ENCODE measurements at places on chromosomes 1 and 21.

DNA sequence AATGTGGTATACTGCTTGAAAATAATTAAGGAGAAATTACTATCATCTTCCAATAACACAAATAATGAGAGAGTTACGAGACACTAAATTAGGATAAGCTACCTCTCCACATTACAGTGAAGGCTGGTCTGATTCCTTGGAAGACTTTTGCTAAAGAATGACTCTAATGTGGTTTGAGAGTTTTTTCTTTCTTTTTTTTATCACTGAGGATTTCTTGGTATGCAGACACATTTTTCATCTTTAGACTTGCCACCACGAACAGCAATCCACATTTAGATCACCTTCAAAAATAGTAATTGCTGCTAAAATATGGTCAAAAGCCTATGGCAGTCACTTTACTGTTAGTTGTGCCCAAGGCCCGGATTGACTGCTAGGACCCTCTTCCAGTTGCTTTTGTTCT is 16.6 kb upstream of the TMEM35B start:
- DNase-seq, result no peak

- no peak for DNase-seq
Observed at GRCh38 chr1:108142773-108143394, 57.3 kb downstream of the SLC25A24 start.

DNA sequence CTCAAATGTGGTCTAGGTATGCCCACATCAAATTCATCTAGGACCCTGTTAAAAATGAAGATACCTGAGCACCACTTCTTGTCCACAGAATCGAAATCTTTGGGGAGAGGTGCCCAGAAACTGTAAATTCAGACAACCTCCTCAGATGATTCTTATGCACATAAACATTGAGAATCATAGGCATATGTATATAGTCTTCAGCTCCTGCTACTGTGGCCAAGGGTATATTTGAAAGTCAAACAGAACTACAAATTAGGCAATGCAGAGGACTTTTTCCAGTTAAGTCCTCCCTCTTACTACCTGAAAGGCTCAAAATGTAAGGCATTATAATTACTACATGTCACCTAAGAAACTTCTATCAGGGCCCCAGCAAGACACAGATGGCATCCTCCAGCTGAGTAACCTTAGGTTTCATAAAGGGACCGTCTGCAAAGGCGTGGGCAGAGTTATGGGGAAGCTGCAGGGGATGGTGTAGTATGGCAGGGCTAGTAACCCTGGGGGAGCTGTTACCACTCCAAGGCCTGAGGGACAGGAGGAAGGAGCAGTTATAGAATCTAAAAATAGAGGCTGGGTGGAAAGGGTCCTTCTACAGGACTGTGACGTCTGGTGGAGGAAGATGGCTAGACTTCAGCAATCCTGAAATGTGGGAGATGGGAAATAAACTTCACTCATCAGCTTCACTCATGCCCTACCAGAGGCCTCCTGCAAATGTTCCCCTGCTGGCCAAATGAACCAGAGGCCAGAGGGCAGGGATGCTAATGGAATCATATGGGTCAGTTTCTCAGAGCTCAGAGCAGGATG is 46.3 kb downstream of the DAB1 start:
- DNase-seq, result no peak

- DNase-seq, result no peak
Observed at GRCh38 chr1:99306644-99307043, 42.4 kb downstream of the PLPPR4 start.

DNA sequence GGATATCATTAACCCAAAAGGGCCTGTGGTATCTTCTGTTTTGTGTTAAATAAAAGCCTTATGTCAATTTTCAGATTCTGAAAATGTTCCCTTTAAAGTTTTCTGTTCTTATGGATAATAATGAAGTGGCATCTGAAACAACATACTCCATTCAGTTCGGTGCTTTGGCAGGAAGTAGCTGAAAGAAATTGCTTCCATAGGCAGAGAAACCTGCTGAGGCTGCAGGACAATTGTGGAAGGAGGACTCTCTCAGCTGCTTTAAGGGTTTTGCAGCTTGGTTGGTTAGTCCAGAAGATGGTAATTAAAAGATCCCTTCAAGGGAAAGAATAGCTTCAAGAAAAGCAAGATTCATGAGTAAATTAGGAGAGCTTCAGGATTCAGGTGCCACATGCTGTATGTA is 30.5 kb upstream of the NRIP1 start:
- DNase-seq, result no peak

- DNase-seq, result no peak
Observed at GRCh38 chr1:160756849-160757201, 17.8 kb downstream of the SLAMF7 start.

DNA sequence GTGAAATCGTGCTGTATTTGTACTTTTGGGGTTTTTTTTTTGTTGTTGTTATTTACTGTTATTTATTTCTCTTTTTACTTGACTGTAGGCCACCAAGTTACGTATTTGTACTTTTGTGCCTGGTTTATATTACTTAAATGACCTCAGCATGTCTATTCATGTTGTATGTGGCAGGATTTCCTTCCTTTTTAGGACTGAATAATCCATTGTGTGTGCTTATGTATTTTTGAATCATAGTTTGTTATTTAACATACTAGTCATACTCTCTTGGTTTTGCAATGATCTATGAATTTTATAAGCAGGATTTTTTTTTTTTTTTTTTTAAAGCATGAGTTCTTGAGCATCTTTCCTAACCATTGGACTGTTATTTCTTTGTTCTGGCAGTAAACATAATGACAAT is 51.2 kb downstream of the RNF2 start:
- DNase-seq, result no peak

DNA sequence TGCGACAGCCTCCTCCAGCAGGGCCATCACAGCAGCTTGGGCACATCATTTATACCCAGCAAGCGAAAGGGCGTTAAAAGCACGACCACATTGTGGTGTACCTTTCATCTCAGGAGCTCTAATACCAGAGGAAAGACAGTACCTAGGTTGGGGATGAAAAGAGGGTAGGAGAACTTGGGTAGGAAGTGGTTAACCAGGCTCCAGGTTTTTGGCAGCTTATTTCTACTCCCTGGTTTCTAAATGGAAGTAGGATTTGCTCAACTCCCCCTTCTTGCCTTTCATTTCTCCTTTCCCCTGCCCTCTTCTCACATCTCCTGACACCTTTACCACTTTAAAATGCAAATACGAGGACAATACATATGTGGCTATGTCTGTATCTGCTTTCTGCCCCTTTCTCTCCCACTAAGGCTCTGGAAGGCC is 30.2 kb downstream of the FAM177B start:
- DNase-seq, result no peak

DNA sequence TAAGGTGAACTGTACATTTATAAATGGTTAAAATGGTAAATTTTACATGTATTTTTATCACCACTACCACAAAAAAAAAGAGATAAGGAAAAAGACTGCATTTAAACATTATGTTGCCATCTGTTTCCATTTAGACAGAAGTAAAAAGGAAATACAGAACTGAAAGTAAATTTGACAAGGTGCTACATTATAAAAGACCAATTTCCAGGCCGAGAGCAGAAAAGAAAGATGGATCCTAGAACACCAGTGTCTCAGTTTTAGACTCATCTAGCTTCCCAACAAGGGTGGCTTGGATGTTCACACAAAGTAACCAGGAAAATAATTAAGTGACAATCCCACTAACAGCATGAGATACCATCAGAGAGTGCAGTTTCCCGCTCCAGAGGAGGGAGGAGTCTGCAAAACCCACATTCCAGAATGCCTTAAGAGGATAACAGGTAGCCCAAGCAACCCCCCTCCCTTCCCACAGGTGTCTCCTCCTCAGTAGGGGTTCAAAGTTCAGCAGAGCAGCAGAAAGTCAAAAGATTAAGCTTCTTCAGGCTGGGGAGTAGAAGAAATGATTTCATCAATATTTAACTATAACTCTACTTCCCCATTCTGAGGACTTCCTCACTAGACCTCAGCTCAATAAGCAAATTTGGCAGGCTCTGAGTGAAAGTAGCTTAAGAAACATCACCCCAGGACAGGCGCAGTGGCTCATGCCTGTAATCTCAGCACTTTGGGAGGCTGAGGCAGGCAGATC is 11.8 kb downstream of the TPM3 start:
- DNase-seq, result no peak

GRCh38 chr1:102776071-102776470 is 332.3 kb downstream of the COL11A1 start:
- no peak for DNase-seq

DNA sequence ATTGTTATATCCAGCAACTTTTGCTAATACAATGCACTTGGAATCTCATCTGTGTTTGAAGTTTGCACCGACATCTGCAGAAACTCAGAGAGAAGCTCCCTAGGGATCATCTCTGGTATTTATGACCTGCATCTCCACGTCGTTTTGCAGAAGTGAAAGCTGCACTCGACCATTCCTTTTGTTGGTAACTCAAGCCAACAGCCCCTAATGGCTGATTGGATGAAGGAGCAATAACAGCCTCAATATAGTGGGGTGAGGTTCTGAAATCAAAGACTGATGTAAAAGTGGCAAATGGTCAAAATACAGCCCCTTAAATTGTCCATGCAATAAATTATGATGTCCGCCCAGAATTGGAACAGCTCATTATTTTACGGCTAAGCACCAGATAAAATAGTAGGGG is 344.2 kb upstream of the KAZN start:
- no peak for DNase-seq

- DNase-seq, result no peak
Observed at GRCh38 chr1:25550155-25550506, 6.7 kb downstream of the LDLRAP1 start.

GRCh38 chr1:54109129-54110090 is 43.4 kb downstream of the CDCP2 start:
- no peak for DNase-seq

DNA sequence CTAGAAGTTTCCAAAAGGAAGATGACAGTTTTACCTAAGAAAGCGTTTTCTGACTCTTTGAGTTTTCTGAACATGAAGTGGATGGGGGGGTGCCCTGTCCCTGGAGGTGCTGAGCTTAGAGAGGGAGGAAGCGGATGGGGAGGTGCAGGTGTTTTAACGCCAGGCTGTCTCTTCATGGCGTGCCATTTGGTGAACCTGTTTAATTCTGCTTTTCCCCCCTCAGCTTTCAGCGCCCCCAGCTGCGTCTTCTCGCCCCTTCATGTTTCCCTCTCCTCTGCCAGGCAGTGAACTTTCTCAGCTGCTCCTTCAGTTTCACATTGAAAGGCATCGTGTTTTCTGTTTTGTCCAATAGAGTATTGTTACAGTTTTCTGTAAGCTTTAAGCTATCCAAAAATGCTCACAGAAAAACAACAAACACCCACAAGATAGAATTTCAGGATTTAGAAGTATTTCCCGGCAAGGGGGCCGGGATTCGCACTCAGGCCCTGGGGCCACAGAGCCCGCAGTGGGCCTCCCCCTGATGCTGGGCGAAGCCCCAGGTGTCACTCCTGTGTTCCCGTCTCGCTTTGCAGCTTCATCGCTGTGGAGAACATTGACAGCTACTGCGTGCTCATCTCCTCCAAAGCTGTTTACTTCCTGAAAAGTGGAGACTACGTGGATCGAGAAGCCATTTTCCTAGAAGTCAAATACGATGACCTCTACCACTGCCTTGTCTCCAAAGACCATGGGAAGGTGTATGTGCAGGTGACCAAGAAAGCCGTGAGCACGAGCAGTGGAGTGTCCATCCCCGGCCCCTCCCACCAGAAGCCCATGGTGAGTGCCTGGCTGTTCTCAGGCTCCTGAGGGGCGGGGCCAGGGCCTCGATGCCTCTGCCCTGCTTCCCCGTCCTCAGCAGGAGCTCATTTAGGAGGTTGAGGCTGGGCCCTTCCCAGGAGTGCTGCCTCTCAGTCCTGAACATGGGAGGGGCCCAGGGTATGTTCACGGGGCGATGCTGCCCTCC is 111.4 kb downstream of the DHRS3 start:
- no peak for DNase-seq

DNA sequence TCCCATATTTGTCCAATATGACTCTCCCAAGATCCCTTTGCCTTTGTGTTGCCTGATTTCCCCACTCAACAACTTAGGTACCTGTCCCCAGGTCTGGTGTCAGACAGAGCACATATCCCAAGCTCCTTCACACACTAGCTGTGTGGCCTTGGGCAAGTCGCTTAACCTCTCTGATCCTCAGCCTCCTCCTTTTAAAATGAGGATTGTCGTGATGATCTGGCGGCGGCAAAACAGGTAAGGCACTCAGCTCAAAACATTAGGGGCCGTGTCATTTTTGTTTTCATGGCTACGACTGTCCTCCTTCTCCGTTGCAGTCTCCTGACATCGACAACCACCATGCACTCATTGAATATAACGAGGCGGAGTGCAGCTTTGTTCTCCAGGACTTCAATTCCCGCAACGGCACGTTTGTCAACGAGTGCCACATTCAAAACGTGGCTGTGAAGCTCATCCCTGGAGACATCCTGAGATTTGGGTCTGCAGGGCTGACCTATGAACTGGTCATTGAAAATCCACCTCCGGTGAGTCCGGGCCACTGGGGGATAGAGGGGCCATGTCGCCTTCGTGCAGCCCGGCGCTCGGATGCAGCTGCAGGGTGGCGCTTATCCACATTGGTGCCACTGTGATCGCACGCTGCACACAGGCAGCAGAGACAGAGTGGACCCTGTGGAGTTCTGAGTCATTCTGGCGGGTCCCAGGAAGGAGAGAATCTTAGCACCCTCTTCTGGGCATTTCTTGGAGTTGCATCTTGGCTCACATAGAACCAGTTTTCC is 25.2 kb downstream of the FHAD1 start:
- no peak for DNase-seq

GRCh38 chr1:93076268-93076667 is 2.8 kb upstream of the MTF2 start:
- DNase-seq, result no peak

- DNase-seq, result no peak
Observed at GRCh38 chr1:229136822-229137221, 134.1 kb upstream of the RAB4A start.

DNA sequence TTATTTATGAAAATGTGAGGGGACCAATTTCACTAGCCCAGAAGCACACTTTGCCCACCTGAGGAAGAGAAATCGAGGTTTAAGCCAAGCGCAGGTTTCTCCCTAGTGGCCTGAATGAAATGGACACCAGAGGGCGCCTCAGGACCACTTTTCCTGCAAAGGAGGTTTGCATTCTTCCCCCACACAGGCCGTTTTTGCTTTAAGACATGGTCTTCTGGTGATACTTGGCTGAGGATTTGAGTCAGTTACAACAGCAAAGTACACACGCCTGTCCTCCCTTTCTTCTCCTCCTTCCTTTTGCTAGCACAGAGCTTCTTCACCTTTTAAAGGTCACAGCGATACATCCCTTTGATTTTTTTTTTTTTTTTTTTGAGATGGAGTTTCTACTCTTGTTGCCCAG is 5.4 kb downstream of the PLA2G2E start:
- peak; percentile 79 for DNase-seq

- DNase-seq, result no peak
Observed at GRCh38 chr1:21397813-21398188, 42.1 kb upstream of the NBPF3 start.

GRCh38 chr1:172745014-172745413 is 86.1 kb downstream of the FASLG start:
- DNase-seq, result no peak

- DNase-seq, result no peak
Observed at GRCh38 chr1:100325415-100326324, 26.6 kb upstream of the CDC14A start.

DNA sequence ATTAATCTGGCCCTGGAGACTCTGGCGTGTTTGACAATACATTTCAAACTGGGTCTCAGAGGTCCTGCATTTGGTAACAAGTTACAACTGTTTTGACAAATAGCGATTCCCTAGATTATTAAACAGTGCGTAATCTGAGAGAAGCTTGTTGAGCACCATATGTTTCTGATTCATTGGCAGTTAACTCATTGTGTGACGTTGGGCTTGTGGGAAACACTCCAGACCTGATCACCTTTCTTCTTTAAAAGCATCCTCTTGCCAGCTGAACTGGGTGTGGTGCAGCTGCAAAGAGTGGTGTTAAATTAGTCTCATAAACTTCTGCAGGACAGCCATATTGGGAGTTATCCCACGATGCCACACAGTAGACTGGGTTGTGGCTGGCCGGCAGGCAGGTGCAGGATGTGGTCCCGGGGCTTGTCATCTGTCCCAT is 82.7 kb downstream of the CDC7 start:
- DNase-seq, result no peak

Data from activated CD4-positive, alpha-beta T cell treated with anti-CD3 and anti-CD28 coated beads for 24 hours (primary cell).